NCI-H1092 (cell line): ENCODE measurements at places on chromosomes 3 and 15.

GRCh38 chr3:107142786-107143575 lies 234.3 kb upstream of the CCDC54 start:
- no peak for DNase-seq

DNA sequence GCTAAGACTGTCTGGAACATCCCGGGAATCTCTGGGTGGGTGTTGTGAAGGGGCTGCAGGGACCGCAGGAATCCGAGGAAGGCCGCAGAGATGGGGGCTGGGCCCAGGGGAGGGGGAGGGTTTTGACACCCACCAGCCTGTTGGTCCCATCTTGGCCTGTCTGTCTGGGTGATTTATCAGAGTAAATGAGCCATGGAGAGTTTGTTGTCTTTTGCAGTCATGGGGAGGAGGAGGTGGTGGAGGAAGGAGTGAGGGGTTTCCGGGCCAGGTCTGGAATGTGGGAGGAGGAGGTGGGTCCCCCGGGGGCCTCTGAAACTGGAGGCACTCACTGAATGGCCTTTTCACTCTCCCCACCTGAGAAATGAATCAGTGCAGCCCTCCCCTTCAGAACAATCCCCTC lies 11.5 kb downstream of the SEMA3F start:
- no peak for DNase-seq

DNA sequence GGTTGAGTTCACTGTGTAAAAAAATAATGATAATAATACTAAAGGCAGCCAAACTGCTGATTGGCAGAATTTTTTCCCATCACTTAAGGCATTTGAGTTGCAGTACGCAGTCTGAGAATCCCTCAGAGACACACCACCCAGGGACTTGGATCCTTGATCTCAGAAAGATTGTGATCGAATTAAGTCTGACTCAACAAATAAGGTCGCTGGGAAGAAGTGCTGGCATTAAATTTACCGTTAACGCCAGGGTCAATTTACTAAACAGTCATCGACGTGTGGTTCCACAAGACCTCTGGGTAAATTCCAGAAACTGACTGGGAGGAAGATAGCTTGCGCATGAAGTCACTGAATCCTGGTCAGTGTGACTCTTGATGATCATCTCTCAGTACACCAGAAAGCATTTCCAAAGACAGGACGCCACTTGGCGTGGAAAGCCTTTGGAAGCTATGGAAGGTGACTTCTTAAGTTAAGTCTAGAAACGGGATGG lies 48.3 kb upstream of the CGNL1 start:
- DNase-seq, result no peak

DNA sequence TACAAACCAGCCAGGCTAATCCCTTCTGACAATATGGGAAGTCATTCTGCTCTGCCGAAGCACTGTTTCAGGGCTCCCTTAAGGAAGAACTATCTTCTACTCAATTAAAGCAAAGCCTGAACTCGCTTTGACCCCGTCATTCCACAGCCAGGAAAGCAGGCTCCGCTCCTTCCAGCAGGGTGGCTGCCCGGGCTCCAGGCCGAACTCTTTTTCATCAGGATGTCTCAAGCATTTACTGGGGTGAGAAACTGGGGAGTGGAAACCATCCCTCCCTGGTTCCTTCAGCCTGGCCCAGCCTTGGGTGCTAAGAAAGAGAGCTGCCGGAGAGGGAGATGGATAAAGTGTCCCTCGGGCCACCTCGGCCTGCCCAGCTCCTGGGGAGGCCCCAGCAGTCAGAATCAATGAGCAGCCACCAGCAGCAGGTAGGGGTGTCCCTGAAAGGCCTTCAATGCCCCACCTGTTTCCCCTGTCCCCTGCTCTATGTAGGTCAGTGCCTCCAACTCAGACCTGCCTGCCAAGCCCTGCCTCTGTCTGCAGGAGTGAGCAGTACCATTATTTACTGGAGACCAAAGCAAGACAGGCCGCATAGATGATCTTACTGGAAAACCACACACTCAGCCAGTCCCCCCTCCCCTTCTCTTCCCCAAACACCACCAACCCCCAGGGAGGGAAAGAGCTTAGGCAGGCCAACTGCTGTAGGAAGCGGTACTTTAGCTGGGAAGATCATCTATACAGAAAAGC lies 225.6 kb upstream of the TLE3 start:
- DNase-seq, result no peak

GRCh38 chr15:53670701-53671100 lies 88.8 kb downstream of the WDR72 start:
- DNase-seq, result no peak

- no peak for DNase-seq
Observed at GRCh38 chr3:122640437-122640999, 40.1 kb upstream of the PARP14 start.

GRCh38 chr3:4993276-4994143 lies 14.3 kb downstream of the BHLHE40 start:
- DNase-seq, result no peak

- peak; percentile 13 for DNase-seq
Observed at GRCh38 chr3:14261229-14261628, 82.6 kb downstream of the LSM3 start.

DNA sequence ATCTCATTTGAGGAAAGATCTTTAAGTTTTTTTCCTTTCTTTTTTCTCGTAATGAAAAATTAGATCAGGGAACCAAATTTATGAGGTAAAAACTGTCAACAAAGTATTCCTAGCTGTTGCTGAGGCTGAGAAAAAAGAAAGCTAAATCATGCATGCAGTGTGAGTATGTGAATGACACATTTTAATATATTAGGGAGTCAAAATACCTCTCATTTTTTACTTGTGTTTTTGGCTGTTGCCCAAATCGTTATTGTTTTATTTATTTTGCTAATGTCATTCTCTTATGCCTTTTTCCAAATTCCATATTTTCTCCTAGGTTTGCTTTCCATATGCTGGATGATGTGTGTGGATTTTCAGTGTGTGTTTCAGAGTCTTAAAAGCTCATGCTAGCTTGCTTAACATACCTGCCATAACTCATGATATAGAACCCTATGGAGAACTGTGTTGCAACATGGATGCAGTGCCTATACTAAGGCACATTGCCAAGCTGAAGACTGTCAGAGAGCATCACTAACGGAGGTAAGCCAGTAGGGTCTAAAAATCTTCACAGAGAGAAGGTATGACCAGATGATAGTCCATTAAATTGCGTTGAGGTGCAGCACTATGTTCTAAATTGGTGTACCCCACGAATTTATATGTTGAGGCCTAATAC lies 629.5 kb upstream of the KCNMB2 start:
- no peak for DNase-seq

GRCh38 chr3:102112704-102113230 lies 263.5 kb downstream of the NFKBIZ start:
- no peak for DNase-seq
